ENCODE measurements at places on chromosomes 5 and 9.

GRCh38 chr5:63962279-63962678 lies at the start of gene HTR1A:
Gene HTR1A, minus strand, starts transcription at chr5:63962445. Its CDS starts 726 bp downstream, at chr5:63961719.
- no peak for DNase-seq

DNA sequence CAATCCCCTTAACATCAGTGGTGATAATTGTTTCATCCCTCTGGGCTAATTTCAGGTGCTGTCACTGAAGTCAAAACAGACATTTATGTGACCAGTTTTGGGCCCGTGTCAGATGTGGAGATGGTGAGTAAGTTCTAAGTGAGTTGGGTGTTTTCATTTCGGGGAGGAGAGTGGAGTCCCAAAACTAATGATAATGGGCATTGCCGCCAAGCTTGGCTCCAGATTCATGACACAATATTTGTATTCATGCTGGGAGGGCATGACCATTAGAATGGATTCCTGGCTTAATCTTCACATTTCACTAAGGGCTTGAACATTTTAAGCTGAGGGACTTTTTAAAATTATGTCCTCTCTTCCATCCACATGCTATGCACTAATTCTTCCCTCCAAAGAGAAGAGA lies 1.4 kb downstream of the GABRA6 start:
- no peak for DNase-seq

DNA sequence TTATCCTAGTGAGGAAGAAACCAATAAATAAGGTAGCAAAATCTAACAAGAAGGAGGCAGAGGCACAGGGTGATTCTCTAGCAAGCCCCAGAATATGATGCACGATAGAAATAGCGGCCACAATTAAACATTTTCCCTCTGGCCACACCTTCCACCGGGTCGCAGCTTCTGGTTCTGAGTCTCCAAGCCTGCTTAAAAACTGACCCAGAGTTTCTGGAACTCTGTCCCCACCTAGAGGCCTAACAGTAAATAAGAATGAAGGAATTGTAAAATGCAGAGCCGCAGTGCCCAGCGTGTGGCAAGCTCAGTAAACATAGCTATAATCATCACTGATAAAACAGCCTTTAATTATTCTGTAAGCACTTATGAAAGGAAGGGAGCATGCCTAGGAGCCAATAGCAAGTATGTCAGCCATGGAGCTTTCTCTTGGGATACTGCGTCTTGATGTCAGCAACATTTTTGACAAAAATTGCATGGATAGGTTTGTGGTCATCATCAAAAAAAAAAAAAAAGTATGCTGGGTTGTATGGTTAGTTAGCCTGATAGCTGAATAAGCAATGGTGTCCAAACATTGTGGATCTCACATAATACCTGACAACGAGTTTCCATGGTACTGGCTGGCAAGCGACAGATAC lies 465.5 kb downstream of the DNAH5 start:
- peak; percentile 35 for DNase-seq

DNA sequence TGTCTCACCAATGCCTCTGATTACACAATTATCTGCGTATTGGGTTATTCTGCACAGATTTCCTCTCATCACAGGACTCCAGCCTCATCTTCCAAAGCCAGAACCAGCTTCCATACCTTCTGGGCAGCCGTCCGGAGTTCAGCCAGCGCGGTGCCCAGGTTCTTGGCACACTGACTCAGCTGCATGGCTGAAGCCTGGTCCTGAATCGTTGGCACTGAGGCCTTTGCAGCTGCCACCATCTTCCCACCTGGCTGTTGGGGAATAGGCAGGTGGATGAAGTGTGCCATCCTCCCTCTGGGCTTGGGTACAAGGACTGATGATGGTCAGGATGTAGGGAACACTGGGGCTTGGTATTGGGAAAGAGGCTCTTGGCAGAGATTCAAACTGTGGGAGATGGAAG lies 17.9 kb downstream of the TLN1 start:
- no peak for DNase-seq

GRCh38 chr5:1547236-1547635 lies 23.5 kb upstream of the LPCAT1 start:
- no peak for DNase-seq

DNA sequence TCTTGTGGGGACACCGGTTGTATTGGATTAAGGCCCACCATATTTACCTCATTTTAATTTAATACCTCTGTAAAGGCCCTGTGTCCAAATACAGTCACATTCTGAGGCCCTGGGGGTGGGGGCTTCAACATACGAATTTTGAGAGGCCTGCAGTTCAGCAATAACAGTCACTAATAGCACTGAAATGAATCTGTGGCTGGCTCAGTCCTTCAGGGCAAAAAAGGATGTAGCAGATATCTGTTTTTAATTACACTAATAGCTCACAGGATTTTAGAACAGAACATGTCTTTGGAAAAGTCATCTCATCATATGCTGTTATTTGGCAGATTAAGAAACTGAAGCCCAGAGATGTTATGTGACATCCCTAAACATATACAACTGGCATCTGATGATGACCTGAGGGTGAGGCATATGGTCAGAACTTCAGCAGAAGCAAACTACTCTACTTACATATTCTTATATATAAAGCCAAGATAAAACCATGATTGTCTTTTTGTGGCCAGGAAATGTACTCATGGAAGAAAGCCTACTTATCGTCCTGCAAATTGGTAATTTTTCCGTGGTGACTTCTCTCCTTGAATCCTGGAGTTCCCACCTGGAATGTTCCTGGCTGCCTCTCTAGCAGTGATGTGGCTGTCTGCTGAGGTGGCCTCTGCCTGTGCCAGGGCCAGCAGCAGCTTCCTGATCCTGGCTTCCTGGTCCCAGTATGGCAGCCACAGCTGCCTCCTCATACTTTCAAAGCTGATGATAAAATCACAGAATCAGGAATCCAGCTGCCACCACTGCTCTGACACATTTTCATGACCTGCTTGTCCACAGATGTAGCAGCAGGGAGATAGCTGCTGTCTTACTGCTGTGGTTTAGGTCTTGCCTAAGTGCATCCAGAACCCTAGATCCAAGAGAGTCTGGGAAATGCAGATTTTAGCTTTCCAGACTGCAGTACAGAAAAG lies 72.1 kb upstream of the ANKRD55 start:
- no peak for DNase-seq

DNA sequence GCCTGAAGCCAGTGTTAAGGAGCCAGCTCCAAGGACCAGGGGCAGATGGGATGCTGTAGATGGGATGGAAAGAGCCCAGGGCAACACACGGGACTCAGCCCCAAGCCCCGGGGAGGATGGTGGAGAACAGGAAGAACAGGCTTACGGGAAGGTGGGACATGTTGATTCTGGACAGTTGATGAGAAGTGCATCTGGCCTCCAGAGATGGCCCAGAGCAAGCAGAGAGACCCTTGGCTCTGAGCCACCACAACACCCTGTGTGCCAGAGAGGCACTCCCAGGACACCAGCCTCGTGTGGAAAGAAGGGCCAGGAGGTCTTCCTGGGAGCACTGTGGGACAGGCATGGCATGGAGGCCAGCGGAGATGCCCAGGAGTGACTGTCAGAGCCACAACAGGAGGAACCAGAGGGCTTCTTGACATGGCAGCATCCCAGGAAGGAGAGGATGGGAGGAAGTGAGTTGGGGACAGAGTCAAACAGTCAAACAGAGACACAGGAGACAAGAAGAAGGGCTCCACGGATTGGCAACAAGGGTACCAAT lies 156.3 kb upstream of the MVB12B start:
- no peak for DNase-seq

GRCh38 chr5:7668161-7668560 lies 182.8 kb downstream of the CFAP90 start:
- DNase-seq, result no peak

DNA sequence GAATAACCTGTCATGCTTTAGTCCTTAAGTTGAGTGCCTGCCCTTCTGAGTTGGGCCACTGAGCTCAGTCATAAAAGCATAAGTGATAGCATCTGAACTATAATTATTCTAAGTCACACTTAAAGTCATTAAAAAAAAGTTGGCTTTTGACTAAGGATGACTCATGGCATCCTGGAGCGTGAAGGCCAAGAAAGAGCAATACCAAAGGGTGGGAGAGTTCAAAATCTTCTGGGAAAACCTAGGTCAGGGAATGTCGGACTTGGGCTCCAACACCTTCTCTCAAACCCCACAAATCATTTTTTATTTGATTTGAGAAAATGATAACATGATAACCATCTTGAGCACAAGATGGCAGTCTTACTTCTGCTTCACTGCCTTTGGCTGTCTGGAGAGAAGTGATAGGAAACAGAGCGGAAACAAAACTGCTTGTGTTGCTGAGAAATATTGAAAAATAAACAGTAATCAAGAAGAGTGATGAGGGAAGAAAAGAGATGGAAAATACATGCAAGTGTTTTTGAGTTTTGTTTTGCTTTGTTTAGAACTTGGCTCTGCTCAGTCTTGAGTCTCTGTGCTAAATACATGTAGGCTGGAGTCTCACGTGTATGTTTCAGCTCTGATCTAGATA lies 16.9 kb upstream of the NTRK2 start:
- no peak for DNase-seq

DNA sequence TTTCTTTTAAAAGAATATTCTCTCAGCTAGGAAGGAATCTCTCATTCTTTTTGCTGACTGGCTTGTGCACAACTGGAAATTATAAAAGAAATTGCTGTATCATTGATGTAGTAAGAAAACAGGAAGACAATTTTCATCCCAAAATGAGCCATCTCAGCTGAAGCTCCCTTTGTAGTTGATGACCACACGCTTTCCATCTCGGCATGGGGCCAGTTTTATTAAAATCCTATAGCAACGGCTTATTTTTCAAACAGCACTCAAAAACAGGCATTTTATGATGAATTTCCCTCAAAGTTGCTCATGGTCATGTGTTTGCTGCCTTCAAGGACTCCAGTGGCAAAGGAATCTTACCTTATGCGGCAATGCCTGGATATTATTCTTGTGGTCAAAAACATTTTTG lies 62.4 kb upstream of the GLIS3 start:
- DNase-seq, result no peak

DNA sequence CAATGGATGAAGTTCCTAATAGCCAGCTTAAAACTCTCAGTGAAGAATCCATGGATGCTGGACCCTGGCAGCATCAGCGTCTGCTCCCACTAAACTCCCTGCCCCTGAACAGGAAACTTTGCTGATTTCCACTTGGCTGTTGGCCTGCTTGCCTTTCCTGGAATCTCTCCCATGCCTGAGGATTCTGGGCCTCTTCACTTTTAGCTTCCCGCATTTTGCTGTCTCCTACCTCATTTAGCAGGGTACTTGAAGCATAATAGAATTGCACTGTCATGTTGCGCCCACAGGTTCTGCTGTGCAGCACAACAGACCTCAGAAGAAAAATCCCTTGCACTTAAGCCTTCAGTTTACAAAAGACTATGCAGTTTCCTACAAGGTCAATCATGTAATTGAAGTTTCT lies 127.6 kb downstream of the DROSHA start:
- no peak for DNase-seq
